ENCODE measurements at places on chromosomes 4 and X.

DNA sequence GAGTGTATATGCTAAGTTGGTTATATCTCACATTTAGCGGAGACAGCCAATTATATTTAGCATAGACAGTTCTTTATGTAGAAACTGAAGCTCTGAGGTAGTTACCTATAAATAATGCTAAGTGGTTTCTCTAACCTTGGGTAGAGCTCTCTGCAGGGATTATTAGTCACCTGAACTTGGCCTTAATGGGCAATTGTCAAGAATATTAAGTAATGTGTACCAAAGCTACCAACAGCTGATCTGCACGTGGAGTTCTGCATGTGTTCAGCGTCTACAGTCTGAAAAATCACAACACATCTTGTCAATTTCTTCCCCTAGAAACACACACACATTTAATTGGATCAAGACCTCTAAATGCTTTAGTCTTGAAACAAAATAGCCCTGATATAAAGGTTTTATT, 740.6 kb upstream of the FAM241A start:
- DNase-seq: no peak

GRCh38 chr4:26032630-26033317, 118.8 kb downstream of the SMIM20 start:
- peak; percentile 91 for DNase-seq

- no peak for DNase-seq
Measured at GRCh38 chr4:23710298-23710697, 179.5 kb downstream of the PPARGC1A start.

GRCh38 chrX:1754077-1754476, 139.2 kb downstream of the ASMT start:
- peak; percentile 51 for DNase-seq

GRCh38 chr4:11344916-11345315, 83.8 kb downstream of the HS3ST1 start:
- DNase-seq: peak; percentile 4

- peak; percentile 14 for DNase-seq
Measured at GRCh38 chr4:116016201-116016600, 902.8 kb upstream of the NDST4 start.

- DNase-seq: no peak
Measured at GRCh38 chr4:6121276-6121850, 79.0 kb downstream of the JAKMIP1 start.

DNA sequence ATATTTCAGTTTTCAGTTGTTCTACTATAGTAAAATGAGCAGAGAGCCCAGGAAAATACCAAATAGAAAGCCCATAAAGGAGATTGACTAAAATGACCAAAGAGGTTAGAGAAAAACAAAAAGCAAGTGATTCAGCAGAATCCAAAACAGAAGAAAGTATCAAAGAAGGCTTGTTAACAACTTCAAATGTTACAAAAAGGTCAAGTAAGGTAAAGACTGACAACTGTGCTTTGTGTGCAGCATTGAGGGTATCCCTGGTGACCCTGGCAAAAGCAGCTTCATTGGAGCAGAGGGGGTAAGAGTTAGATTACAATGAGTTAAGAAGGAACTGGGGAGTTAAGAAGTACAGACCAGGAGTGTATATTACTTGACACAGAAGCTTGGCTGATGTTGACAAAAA, 317.9 kb downstream of the OPHN1 start:
- no peak for DNase-seq

GRCh38 chrX:96889726-96890125, 6.0 kb downstream of the RPA4 start:
- DNase-seq: peak; percentile 37

GRCh38 chr4:174859904-174860303, 30.9 kb upstream of the GLRA3 start:
- no peak for DNase-seq

- DNase-seq: no peak
Measured at GRCh38 chr4:4867375-4868039, 8.0 kb downstream of the MSX1 start.

- no peak for DNase-seq
Measured at GRCh38 chrX:46757052-46757451, 1.9 kb downstream of the SLC9A7 start.

GRCh38 chr4:23348789-23349498, 540.9 kb downstream of the PPARGC1A start:
- no peak for DNase-seq

- DNase-seq: no peak
Measured at GRCh38 chr4:122803788-122804208, 22.8 kb upstream of the FGF2 start.

DNA sequence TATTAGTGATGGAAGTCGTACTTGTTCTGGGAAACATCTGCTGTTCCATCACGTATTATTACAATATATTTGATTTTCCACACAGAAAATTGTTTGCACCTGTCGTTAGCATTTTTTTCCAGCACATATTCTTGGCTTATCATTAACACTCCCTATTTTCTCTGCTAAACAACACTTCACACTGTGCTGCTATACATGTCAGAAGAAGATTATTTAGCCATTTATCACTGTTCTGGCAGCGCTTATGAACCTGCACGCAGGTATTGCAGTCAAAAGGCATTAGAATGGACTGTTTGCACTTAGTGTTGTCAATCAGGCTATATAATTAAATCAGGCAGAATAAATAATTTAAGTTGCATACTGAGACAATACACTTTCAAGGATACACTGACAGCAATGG, 218.6 kb downstream of the CHM start:
- no peak for DNase-seq

DNA sequence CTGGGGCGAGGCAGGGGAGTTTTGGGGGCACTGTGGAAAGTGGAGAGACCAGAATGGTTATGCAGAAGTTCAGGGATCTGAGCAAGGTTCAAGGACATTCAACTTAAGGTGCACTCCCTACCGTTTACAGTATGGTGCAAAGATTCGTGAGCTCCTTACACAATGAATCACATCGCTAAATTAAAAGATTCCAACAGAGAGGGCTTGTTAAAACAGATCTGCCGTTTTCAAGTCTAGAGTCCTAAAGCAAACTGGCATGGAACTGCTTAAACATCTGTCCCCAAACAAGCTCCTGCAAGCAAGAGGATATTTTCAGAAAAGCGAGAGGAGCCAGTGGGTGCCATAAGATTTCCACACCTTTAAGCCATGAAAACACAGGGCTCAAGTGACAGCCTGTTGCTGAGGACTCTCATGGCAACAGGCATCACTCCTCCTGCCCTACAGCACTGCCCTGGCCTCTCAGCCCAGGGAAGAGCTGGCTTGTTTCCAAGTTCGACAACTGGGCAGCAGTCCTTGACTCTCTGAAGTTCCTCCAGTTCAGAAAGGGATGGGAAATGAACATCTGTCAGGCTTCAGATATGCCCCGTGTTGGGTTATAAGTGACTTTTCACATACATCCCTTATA, 10.0 kb downstream of the FAM184B start:
- DNase-seq: no peak

- DNase-seq: peak; percentile 57
Measured at GRCh38 chr4:183905081-183905592, at the start of gene STOX2. Gene STOX2, plus strand, starts transcription at chr4:183905307. Its CDS starts 1,484 bp downstream, at chr4:183906791.

DNA sequence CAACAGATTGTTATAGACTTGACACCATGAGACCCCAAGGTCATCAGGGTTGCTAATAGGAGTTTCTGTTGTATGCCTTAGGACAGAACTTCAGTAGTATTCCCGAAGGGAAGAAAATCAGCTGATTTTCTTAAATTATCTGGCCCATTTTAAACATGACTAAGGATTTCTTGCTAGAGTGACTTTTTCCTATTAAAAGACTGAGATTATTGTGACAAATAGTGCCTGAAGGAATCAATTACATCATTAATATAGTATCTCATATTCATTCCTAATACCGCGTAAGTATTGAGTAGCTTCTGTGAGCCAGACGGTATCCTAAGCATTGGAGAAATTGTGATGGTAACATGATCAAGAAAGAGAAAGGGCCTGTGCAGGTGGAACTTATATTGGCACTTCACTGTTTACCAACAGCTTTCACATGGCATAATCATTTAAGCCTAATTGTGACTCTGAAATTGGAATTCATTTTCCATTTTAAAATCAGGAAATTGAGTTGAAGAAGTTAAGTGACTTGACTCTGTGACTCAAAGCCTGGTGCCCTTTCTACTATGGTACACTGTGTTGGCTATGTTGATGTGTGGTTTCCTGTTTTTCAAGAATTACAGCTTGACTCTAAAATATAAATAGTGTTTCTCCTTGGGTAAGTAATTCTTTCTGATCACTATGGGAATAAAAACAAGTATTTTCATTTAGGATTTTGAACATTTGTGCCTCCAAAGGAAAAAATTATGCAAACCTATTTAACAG, 4.1 kb downstream of the AFF1 start:
- DNase-seq: no peak

GRCh38 chr4:155629183-155629825, 37.3 kb upstream of the GUCY1A1 start:
- peak; percentile 39 for DNase-seq

- DNase-seq: no peak
Measured at GRCh38 chr4:126172126-126172525, 857.4 kb downstream of the FAT4 start.
